ENCODE measurements at places on chromosomes 4 and X. TPM values are rescaled to one million over a fixed set of nuclear protein-coding genes. Genes with fewer than 3 reads are reported as not detected.

Gene RNF150
- total RNA-seq: not detected

- no peak for DNase-seq
- H3K4me3 ChIP-seq: no peak overlapping the region
- H3K27ac ChIP-seq: no peak overlapping the region
- no peaks in the 10 kb centered on the region for H3K27me3 ChIP-seq
These were observed 92.4 kb upstream of the ATXN3L start for GRCh38 chrX:13412208-13412600.

Gene SAGE1
- not detected for total RNA-seq

Gene ANOS1
- 0.10 TPM for total RNA-seq

DNA sequence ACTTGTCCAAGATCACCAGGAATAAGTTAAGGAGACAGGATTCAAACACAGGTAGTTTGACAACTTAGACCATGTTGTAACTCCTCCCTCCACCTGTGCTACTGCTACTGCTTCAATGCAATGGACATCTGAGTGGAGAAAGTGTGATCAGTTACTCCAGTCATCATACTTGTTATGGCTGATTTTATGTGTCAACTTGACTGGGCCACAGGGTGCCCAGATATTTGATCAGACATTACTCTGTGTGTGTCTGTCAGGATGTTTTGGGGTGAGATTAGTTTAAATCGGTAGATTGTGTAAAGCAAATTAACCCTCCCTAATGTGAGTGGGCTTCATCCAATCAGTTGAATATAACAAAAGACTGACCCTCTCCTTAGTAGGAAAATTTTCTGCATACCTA is 34.8 kb upstream of the PDLIM5 start:
- H3K36me3 ChIP-seq: no peaks in the 10 kb centered on the region
- no peak for DNase-seq
- H3K27me3 ChIP-seq: no peaks in the 10 kb centered on the region
- H3K4me3 ChIP-seq: no peak overlapping the region
- H3K4me1 ChIP-seq: no peaks in the 10 kb centered on the region

- H3K4me1 ChIP-seq: no peaks in the 10 kb centered on the region
- H3K27me3 ChIP-seq: no peaks in the 10 kb centered on the region
- no peak overlapping the region for H3K27ac ChIP-seq
- H3K4me3 ChIP-seq: no peak overlapping the region
These were observed 825.6 kb downstream of the STPG2 start for GRCh38 chr4:97317671-97318070.

DNA sequence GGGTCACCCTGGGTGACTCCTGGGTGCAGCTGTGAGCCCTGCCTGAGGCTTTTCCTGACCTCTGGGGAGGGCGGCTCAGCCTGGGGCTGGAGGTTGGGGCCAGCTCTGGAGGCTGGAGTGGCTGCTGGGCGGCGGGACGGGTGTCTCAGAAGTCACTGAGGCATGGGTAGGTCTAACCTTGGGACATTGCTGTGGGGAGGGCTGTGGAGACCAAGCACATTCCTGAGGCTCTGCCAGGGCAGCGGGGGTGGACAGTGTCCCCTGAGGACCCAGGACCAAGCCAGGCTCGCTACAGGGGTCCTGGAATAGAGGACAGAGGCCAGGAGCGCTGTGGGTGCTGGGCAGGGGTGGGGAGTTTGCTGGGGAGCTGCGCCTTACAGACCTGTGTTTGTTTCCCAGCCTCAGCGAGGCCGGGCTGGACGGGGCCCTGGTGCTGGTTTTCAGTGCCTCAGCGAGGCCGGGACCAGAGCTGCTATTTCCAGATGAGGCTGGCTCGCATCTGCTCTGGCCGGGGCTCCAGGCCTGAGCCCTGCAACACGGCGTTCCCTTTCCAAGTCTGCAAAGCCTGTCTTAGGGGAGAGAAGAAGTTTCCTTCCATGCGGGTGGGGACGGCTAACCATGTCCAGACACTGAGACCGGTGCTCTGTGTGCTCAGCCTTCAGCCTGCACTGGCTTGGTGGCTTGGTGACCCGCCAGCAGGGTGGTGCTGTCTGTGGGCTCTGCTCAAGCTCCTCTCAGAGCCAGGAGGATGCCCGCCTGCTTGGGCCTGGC is 3.0 kb upstream of the SLC25A6 start:
- H3K4me1 ChIP-seq: peaks cover 15% of the 10 kb centered on the region
- no peak overlapping the region for H3K27ac ChIP-seq
- peaks cover 19% of the 10 kb centered on the region for H3K36me3 ChIP-seq
- no peak for DNase-seq

Gene LPAR4
- not detected for total RNA-seq

GRCh38 chrX:53044995-53045394 is 3.6 kb upstream of the GPR173 start:
- H3K27me3 ChIP-seq: no peaks in the 10 kb centered on the region
- H3K4me1 ChIP-seq: peaks cover 3% of the 10 kb centered on the region
- H3K4me3 ChIP-seq: no peak overlapping the region
- H3K27ac ChIP-seq: no peak overlapping the region

- H3K4me1 ChIP-seq: no peaks in the 10 kb centered on the region
- no peaks in the 10 kb centered on the region for H3K27me3 ChIP-seq
- H3K4me3 ChIP-seq: no peak overlapping the region
- no peak overlapping the region for H3K27ac ChIP-seq
These were observed 75.0 kb upstream of the SORBS2 start for GRCh38 chr4:185886832-185887524.

- H3K27me3 ChIP-seq: no peaks in the 10 kb centered on the region
- H3K27ac ChIP-seq: no peak overlapping the region
- H3K4me1 ChIP-seq: no peaks in the 10 kb centered on the region
- DNase-seq: no peak
These were observed 80.0 kb upstream of the AFAP1 start for GRCh38 chr4:8019396-8020365.

DNA sequence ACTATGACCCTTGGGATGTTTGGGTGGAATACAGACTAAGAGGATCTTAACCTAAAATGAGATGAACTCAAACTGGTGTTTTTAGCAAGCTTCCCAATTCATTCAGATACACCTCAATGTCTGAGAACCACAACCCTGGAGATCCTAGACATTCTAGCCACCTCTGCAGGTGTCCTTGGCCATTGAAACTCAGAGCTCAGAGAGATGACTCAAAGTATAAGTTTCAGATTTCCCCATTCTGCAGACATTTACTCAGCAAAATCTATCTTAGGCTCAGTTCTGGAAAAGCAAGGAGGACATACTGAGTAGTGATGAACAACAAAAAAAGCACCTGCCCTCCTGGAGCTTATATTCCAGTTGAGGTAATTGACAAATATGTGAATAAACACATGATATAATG is 47.8 kb downstream of the COMMD8 start:
- H3K4me3 ChIP-seq: no peak overlapping the region
- no peak overlapping the region for H3K27ac ChIP-seq
- DNase-seq: no peak
- H3K36me3 ChIP-seq: no peaks in the 10 kb centered on the region
- H3K4me1 ChIP-seq: no peaks in the 10 kb centered on the region

GRCh38 chr4:2948895-2949781 is 14.1 kb downstream of the NOP14 start:
- DNase-seq: no peak
- H3K36me3 ChIP-seq: peaks cover 87% of the 10 kb centered on the region
- H3K27ac ChIP-seq: no peak overlapping the region
- H3K27me3 ChIP-seq: no peaks in the 10 kb centered on the region

Gene ACE2
- total RNA-seq: not detected

GRCh38 chr4:98026362-98026761 is 116.9 kb downstream of the STPG2 start:
- H3K27ac ChIP-seq: no peak overlapping the region
- H3K36me3 ChIP-seq: no peaks in the 10 kb centered on the region
- no peaks in the 10 kb centered on the region for H3K4me1 ChIP-seq
- H3K4me3 ChIP-seq: no peak overlapping the region
- H3K27me3 ChIP-seq: no peaks in the 10 kb centered on the region

Gene SLITRK2
- not detected for total RNA-seq

Gene FAM53A
- 1.8 TPM for total RNA-seq

GRCh38 chrX:57752866-57753265 is 72.8 kb upstream of the NLRP2B start:
- H3K27me3 ChIP-seq: no peaks in the 10 kb centered on the region
- no peak overlapping the region for H3K4me3 ChIP-seq
- no peaks in the 10 kb centered on the region for H3K4me1 ChIP-seq
- no peaks in the 10 kb centered on the region for H3K36me3 ChIP-seq
- no peak overlapping the region for H3K27ac ChIP-seq

Gene OTUD6A
- total RNA-seq: not detected

GRCh38 chr4:185730849-185731608 is 81.0 kb downstream of the SORBS2 start:
- no peak for DNase-seq
- peaks cover 26% of the 10 kb centered on the region for H3K4me1 ChIP-seq
- no peaks in the 10 kb centered on the region for H3K36me3 ChIP-seq
- H3K27me3 ChIP-seq: peaks cover 7% of the 10 kb centered on the region
- H3K27ac ChIP-seq: no peak overlapping the region

GRCh38 chr4:94491322-94491721 is 39.6 kb downstream of the PDLIM5 start:
- H3K27ac ChIP-seq: no peak overlapping the region
- no peaks in the 10 kb centered on the region for H3K36me3 ChIP-seq
- H3K4me1 ChIP-seq: no peaks in the 10 kb centered on the region
- no peak for DNase-seq

DNA sequence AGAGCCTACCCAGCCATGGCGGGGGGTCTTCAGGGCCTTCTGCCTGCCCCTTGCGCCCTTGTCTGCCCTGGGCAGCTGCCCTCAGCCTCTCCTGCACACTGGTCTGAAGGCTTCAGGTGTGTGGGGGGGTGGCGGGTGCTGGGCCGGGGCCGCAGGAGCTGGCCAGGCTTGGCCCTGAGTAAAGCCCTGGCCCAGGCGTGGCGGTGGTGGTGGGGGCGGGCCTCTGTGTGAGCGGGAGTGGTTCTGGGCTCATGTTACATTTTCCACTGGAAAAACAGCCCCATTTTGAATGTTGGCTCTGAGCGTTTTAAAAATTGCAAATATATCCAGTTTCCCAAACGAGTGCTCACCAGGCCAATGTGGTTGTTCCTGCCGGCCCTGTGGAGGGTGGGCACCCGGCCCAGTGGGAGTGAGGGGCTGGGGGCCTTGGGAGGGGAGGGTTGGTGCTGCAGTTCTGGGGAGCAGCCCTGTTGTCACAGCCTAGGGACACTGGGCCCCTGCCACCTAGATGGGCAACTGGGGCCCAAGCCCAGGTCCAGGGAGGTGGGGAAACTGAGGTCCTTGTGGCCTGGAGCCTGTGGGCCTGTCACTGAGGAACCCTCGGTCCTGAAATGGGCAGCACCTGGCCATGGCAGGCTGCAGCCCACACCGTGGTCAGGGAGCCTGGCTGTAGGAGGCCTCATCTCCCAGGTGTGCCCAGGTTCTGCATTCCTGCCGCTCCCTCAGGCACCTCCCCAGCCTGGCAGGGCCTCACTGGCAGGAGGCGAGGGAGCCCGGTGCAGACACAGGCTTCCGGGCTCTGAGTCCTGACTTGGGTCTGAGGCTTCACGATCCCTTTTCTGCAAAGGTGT is 28.3 kb downstream of the FGFRL1 start:
- no peak overlapping the region for H3K27ac ChIP-seq
- H3K27me3 ChIP-seq: peaks cover 7% of the 10 kb centered on the region

Gene SNCA
- 1.3 TPM for total RNA-seq

Gene ARHGAP4
- total RNA-seq: 242 TPM

Gene RTL3
- total RNA-seq: not detected

DNA sequence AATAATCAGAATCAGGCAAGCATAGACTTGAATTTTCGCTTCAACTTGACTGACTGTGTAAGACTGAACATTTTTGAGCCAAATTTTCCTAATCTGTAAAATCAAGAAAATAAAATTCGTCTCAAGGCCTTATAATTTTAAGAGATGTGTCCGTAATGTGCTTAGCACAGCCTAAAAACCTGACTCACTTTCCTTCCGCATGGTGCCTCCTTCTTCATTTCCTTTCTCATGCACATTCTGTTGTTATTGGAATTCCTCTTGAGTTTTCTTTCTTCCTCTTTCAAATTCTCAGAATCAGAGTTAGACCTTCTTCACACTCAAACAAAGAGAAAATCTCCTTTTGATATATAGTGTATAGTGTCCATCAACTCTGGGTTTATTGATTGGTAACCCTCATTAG is 208.9 kb upstream of the SLIT2 start:
- no peak overlapping the region for H3K27ac ChIP-seq
- no peaks in the 10 kb centered on the region for H3K36me3 ChIP-seq
- DNase-seq: no peak
- H3K4me1 ChIP-seq: no peaks in the 10 kb centered on the region

GRCh38 chr4:9143421-9144080 is 26.7 kb upstream of the FAM90A26 start:
- no peaks in the 10 kb centered on the region for H3K4me1 ChIP-seq
- DNase-seq: peak; percentile 1
- H3K36me3 ChIP-seq: no peaks in the 10 kb centered on the region
- no peaks in the 10 kb centered on the region for H3K27me3 ChIP-seq
- no peak overlapping the region for H3K4me3 ChIP-seq

Gene GABRE
- not detected for total RNA-seq

Gene CT55
- total RNA-seq: not detected

- no peaks in the 10 kb centered on the region for H3K36me3 ChIP-seq
- no peaks in the 10 kb centered on the region for H3K4me1 ChIP-seq
- H3K27ac ChIP-seq: no peak overlapping the region
- no peak for DNase-seq
- H3K4me3 ChIP-seq: no peak overlapping the region
These were observed 48.3 kb upstream of the NOCT start for GRCh38 chr4:138967313-138967712.

GRCh38 chr4:114334884-114335330 is 263.7 kb upstream of the UGT8 start:
- H3K36me3 ChIP-seq: no peaks in the 10 kb centered on the region
- peaks cover 2% of the 10 kb centered on the region for H3K27me3 ChIP-seq
- no peak overlapping the region for H3K27ac ChIP-seq
- no peak overlapping the region for H3K4me3 ChIP-seq
- no peak for DNase-seq
- no peaks in the 10 kb centered on the region for H3K4me1 ChIP-seq
